Thoracic aorta (tissue), 2 donors: ENCODE measurements at places on chromosomes 5 and 9.

DNA sequence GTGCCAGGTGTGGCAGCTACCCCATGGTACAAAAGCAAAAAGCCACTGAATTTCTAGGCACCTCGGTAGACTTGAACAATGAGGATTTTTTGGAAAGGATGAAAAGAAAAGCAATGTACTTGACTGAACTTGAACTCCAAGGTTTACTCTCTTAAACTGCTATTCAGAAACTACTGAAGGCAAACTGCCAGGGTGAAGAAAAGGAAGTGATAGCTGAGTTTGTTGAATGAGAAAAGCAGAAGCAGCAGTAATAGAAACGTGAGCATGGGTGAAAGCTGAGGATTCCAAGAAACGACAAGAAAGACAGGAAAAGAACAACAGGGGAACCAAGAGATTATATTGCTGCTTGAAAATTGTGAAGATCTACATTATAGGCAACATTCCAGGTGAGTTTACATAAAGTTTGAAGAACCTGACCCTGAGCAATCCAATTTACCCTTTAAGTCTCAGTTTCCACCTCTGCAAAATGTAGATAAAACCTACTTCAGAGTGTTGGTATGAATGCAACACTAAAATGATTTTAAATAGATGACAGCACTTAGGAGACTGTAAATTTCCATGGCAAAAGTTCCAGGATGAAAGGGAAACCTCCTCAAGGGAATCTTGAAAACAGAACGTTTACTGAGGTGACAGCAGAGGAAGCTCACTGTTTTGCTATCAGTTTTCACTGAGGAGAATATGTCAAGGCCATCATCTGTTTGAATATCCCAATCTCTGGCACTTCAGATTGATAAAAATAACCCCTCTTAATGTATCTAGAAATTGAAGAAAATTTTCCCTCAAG is 245.8 kb downstream of the SPATA31D1 start:
- no peak for DNase-seq

DNA sequence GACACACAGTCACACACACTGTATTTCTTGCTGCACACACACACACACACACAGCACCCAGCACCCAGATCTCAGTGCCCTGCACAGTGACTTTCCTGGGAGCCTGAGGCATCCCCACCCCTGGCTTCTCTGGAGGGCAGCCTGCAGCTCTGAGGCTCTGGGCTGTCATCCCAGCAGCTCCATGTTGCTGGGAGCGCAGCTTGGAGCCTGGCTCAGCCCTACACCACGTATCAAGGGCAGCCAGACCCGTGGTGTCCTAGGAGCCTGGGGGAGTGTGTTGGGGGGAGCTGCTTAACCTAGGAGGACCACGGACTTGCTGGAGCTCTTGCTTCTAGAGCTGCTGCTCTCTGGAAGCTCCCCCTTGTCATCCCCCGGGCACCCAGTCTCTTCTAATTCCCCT is 5.2 kb downstream of the IER5L start:
- no peak for DNase-seq

DNA sequence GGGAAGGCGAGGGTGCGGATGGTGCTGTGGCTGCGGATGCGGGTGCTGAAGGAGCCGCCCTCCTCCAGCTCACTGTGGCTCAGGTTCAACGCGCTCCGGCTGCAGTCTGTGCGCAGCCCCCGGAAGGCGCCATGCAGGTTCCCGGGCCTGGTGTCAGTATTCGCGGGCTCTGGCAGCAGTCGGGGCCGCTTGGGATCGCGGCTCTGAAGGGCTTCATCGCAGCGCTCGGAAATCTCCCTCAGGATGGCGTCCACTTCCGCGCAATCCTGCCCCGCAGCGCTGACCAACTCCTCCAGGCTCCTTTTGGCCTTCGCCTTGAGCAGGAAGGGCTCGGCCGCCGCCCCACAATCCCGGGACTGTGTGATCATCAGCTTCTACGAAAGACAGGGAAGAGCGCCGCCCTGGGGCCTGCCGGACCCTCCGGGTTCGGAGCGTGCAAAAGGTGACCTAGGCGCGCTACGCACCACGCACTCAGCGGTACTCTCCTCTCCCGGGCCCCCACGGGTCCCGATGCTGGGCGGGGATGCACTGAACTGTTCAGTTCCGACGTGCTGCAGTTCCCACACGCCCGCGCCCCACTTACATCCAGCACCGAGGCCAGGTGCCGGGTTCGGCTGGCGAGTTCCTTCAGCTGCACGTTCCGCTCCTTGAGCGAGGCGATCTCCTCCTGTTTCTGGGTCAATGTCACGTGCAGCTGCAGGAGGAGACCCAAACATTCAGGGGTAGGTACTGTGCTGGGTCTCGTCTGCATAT is 6.5 kb downstream of the MCIDAS start:
- DNase-seq, result no peak

DNA sequence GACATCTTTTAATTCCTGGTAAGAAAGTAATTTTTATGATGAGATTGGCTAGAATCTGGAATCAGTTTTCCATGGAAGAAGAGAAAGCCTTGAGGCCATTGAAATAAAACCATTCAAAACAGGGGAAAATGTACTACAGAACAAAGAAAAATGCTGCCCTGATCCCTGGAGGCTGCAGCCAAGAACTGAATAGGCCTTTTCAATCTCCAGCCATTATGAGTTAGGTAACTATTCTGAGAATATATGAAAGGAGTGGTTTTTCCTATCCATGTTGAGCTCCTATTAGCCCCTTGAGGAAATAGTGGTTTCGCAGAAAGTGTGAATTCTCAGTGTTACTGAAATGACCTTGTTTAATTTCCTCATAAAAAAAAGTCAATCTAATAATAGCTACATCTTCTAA is 408.5 kb upstream of the GRAMD2B start:
- no peak for DNase-seq

GRCh38 chr5:74400067-74400466 is 240.5 kb downstream of the ENC1 start:
- DNase-seq, result no peak

DNA sequence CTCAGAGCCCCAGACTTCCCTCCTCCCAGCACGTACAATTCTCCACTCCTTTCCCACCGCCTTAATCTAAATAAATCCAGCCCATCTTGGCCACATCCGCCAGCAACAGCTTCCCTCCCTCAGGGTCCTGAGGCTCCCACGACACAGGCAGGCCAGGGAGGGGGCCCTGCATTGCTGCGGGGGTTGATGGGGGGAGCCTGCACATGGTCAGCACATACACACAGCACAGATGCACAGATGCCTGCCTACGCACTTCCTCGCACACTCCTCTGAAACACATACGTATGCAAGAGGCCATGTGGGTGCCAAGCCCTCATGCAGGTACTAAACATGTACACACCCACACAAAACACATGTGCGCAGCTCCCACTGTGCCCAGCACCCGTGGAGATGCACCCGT is 14.8 kb downstream of the PDGFRB start:
- DNase-seq, result no peak

GRCh38 chr5:138544181-138545134 is 1.4 kb upstream of the ETF1 start:
- DNase-seq, result no peak

DNA sequence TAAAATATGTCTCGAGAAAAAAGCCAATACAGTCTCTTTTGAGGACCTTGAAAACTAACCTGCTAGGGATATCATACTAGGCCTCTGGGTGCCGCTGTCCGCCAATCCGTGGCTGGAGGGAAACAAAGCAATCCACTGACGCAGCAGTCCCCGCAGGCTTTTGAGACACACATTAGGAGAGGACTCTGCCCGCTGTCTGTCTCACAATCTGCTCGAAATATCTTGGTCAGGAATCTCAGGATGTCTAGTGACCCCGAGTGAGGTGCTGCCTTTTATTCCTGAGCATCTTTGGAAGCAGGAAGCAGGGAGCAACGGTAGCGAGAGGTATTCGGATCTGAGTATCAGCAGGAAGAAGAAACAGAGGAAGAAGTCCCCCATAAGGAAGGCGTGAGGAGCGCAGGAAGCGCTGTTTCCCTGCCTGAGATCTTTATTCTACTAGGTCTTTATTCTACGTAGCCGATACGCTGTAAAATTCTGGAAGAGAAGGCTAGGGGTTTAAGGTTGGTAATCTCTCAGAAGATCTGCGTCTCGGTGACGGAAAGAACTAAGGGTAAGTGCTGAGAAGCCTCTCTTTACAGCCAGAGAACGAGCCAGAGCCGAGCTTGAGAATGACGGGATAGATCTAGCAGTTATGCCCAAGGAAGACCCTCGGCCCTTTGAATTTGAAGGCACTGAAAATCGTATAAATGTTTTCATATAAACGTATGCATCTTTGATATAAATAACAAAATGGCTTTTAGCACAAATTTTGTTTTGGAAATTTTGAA is 4.0 kb upstream of the PCDHGA1 start:
- no peak for DNase-seq

DNA sequence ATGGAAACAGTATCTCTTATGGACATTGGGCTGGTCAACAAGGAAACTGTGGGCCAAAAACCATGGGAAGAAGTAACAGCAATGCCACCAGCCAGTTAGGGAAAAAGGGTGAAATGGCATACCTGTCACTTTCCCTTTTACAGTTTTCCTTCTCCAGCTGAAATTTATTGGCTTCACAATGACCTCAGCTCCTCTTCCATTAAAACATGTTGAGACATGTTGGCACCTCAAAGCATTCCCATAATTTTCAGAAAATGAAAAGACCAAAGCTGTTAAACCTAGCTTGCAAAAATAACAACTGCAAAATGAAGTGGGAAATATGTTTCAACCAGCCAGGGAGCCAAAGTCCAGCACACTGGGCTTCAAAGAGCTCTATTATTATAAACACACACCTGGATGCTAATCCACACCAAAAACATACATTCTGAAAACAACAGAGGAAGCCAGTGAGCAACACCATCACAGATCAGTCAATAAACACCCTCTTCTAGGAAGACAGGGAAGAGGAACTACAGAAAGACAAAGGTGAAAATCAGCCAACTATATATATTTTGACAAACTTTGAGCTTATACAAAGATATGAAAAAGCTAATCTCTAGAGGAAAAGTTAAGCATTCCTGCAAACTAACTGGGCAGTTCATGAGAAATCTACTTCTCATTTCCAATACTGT is 78.4 kb upstream of the PTGER4 start:
- no peak for DNase-seq

DNA sequence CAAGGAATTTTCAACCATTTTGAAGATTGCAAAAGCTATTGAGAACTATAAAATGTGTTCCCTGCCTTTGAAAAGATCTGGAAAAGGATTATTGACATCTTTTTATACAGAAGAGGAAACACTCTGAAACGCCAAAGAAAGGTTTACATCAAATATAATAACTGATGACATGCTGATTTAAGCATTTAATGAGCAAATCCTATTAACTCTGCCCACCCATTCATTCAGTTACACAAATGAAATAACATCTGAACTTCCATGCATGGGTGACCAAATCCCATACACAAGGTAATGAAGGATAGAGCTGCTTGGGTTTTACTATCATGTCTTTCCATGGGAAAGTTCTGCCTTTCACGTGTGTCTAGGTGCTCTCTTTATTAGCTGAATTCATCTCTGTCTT is 589.4 kb upstream of the WWC1 start:
- DNase-seq, result no peak

DNA sequence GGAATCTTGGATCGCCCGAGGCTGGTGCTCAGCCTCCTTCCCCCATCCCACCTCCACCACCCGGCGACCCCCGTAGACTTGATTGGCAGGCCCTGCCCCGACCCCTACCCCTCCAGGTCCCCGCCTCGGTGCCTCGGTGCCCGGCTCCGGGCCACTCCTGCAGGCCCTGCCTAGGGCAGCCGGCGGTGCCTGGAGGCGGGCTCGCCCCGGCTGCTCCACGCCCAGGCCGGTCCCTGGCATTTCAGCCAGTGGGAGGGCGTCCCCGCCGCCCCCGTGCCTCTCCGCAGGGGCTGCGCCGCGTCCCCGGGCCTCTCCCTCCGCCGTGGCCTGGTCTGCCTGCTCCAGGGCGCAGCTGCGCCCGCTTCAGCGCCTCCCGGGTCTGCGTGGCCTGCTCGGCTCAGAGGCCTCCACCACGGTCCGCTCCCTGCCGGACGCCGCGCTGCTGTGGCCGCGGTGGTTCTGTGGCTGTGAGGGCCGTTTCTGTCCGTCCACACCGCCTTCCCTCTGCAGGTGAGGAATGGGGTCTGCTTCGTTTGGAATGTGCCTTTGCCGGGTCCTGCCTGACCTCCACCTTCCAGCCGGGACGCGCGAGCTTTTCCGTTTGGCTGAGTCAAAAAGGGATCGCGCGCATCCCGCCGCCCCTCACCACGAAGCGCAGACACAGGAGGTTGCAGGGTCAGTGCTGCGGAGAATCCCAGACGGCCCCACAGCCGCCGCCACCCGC is 48.3 kb upstream of the IRX4 start:
- no peak for DNase-seq

- no peak for DNase-seq
Observed at GRCh38 chr5:78627175-78627574, 21.4 kb downstream of the LHFPL2 start.

- no peak for DNase-seq
Observed at GRCh38 chr5:35197351-35197750, 32.9 kb downstream of the PRLR start.

GRCh38 chr5:134975078-134975715 is 7.5 kb downstream of the CATSPER3 start:
- no peak for DNase-seq

GRCh38 chr5:126139773-126140172 is 283.4 kb upstream of the GRAMD2B start:
- no peak for DNase-seq

- peak; percentile 43 for DNase-seq
Observed at GRCh38 chr9:121692606-121693387, 41.4 kb downstream of the DAB2IP start.

- no peak for DNase-seq
Observed at GRCh38 chr9:1083325-1083913, 33.3 kb downstream of the DMRT2 start.

DNA sequence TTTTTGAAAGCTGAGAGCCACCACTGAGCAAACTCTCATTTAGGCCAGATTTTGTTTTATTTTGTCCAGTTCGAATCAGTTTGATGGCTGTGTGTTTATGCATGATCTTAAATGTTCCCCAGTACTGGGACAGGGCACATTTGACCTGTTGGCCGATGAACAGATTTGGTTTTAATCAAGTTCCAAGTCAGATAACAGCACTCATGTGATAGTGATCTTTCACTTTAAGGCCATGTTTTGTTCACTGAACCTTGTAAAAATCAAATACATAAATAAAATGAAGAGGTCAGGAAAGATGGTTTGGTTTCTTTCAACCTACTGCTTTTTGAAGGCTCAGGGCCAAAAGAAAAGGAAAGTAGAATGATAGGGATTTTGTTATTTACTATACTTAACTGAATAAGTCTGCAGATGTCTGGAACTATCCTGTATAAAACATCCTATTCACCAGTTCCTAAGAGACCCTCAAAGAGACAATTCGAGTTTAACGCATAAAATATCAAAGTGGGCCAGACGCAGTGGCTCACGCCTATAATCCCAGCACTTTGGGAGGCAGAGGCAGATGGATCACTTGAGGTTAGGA is 77.2 kb downstream of the PGM5 start:
- no peak for DNase-seq
